CD8-positive, alpha-beta memory T cell (primary cell): ENCODE measurements at places on chromosomes 3 and 15.

- no peak for DNase-seq
Measured at GRCh38 chr3:73622091-73622805, 2.5 kb downstream of the PDZRN3 start.

GRCh38 chr3:47469616-47470015 lies 6.1 kb downstream of the SCAP start:
- DNase-seq, result no peak

- DNase-seq, result no peak
Measured at GRCh38 chr3:54133196-54133595, 10.8 kb downstream of the CACNA2D3 start.

DNA sequence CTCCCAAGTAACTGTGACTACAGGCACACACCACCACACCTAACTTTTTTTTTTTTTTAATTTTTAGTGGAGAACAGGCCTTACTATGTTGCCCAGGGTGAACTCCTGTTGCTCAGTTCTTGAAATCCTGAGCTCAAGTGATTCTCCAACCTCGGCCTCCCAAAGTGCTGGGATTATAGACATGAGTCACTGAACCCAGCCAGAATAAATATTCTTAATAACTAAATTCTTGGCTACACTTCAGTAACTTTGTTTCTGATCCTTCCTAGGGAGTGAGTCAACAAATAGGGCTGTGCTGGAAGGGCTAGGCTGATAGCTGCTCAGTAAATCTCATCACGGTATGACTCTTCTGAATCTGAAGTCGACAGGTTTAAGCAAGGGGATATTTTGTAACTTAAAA lies 56.6 kb downstream of the P3H2 start:
- no peak for DNase-seq

DNA sequence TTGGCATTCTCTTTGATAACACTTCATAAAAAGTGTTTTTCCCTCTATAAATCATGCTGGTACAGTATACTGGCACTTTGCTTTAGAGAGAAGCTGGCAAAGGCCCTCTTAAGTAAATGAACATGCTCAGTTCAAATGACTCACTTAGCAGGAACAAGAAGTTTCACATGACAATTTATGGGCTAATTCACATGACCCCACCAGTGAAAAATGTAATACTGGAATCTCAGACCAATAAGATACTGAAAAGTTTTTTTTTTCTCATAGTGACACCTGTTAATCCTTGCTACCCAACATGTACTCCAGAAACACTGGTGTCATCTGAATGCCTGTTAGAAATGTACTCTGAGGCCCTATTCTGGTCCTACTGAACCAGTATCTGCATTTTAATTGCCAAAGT lies 13.9 kb downstream of the BTBD1 start:
- DNase-seq, result no peak
